A673 (cell line): ENCODE measurements at places on chromosomes 12 and 14. TPM values are rescaled to one million over a fixed set of nuclear protein-coding genes. Genes with fewer than 3 reads are reported as not detected.

PARPBP gene
- total RNA-seq = 37.8 and 43.0 TPM in 2 replicates

COL2A1 gene
- total RNA-seq = 0.85 and 1.3 TPM in 2 replicates

ALDH1L2 gene
- total RNA-seq = 3.4 and 4.9 TPM in 2 replicates

DNA sequence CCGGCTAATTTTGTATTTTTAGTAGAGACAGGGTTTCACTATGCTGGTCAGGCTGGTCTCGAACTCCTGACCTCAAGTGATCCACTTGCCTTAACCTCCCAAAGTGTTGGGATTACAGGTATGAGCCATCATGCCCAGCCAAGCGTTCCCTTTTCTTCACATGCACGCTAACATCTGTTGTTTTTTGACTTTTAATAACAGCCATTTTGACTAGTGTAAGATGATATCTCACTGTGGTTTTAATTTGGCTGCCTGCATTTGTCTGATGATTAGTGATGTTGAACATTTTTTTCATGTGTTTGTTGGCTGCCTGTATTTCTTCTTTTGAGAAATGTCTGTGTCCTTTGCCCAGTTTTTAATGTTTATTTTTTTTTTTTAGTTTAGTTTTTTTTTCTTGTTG, 10.2 kb upstream of the YARS2 start:
- no peaks in the 10 kb centered on the region for H3K36me3 ChIP-seq
- no peak overlapping the region for H3K4me3 ChIP-seq
- no peak for DNase-seq
- no peak overlapping the region for H3K27ac ChIP-seq

DNA sequence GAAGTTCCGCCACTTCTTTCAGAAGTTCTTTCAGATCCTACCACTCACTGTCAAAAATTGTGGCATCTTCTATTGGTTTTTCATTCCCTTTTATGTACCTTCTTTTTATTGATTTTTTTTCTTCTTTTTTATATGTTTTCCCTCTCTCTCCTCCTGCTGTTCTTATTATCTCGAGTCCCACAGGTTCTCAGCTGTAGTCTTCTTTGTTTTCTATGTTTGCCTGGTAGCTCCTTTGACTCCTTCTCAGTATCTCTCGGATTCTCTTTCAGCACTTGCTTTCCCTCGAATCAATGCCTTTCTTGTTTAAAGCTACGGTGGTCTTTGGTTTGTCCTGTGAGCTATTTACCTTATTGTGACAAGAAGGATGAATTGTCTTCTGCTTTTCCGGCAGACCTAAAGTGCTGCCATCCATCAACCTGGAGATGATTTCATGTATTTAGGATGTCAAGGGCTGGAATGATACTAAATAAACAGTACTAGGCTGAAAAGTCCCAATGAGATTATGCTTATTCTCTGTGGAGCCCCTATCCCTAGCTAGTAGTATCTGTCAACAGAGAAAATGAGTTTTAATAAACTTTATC, 541.7 kb downstream of the NOVA1 start:
- no peaks in the 10 kb centered on the region for H3K27me3 ChIP-seq
- no peak overlapping the region for H3K27ac ChIP-seq
- no peak overlapping the region for H3K4me3 ChIP-seq
- DNase-seq = no peak
- H3K4me1 ChIP-seq = peaks cover 17% of the 10 kb centered on the region
- H3K36me3 ChIP-seq = no peaks in the 10 kb centered on the region

- H3K36me3 ChIP-seq = no peaks in the 10 kb centered on the region
- no peak overlapping the region for H3K4me3 ChIP-seq
- H3K27me3 ChIP-seq = no peaks in the 10 kb centered on the region
- no peaks in the 10 kb centered on the region for H3K4me1 ChIP-seq
- no peak for DNase-seq
These were observed 14.5 kb upstream of the ACTR6 start for GRCh38 chr12:100186071-100186470.

GRCh38 chr12:106386813-106387535, 29.4 kb downstream of the POLR3B start:
- no peak for DNase-seq
- no peak overlapping the region for H3K4me3 ChIP-seq
- H3K4me1 ChIP-seq = no peaks in the 10 kb centered on the region
- H3K36me3 ChIP-seq = no peaks in the 10 kb centered on the region

DNA sequence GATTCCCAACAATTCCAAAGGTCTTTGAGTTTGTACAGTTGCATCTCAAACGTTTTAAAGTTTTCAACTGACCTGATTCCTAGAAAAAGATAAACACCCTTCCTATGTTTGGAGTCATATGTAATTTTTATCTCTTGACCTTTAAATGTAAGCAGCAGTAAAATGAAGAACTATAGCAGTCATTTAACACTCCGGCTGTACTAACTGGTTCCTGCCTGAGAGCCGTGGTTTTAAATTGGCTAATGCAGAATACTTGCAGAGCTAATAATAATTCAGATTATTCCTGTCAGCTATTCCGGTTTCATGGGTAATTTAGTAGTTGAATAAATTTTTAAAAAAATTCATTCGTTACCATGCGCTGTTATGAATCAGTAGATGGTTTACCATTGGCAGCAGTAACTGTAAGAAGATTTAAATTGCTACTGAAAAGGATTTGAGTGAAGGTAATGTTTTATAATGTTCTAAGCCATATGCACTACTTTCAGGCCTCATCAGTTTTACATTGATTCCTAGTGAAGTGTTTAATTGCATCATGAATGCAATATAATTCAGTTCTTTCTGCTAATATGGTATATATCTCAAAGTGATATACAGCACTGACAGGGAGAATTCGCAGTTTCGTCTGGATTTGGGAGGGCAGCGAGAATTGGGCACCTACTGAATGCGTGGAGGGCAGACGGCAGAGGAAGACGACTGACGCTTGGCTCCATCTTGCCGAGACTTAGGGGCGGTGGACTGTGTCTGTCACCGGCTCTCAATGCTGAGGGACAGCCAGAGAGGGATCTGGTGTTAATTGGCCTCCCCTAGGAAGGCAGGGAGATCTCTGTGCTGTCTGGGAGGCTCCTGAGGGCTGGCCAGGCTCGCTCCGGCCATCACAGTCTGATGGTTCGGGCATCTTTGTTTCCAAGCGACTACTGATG, 217.7 kb downstream of the PHETA1 start:
- no peak for DNase-seq
- H3K36me3 ChIP-seq = no peaks in the 10 kb centered on the region

GRCh38 chr12:117744418-117744817, 224.4 kb downstream of the KSR2 start:
- H3K27me3 ChIP-seq = no peaks in the 10 kb centered on the region
- no peaks in the 10 kb centered on the region for H3K4me1 ChIP-seq
- no peak overlapping the region for H3K4me3 ChIP-seq
- H3K27ac ChIP-seq = no peak overlapping the region
- no peak for DNase-seq
- no peaks in the 10 kb centered on the region for H3K36me3 ChIP-seq

DNA sequence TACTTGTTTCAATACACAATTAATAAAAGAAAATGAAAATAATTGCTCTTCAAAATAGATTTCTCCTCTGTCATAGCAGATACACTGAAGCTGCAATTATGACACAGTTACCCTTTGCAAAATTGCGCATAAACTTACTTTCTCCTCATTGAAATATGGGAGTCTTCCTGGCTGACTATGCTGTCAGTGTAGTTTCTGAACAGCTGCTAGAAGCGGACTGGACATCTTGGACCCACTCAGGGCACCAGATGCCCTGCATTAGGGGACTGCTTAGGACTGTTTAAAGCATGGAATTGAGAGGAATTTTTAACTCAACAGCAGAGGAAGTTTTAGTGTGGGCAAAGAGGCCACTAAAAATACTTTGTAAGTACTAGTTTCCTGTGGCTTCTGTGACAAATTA, 454.9 kb downstream of the ATP23 start:
- DNase-seq = no peak
- H3K4me3 ChIP-seq = no peak overlapping the region
- no peaks in the 10 kb centered on the region for H3K4me1 ChIP-seq
- H3K27me3 ChIP-seq = no peaks in the 10 kb centered on the region
- H3K27ac ChIP-seq = no peak overlapping the region
